Stimulated activated CD4-positive, alpha-beta T cell treated with anti-CD3 and anti-CD28 coated beads, TNF-alpha, amount 100 ng/mL, for 4 hours (primary cell): ENCODE measurements at places on chromosomes 7 and 10.

- DNase-seq: no peak
Measured at GRCh38 chr7:124689523-124689922, 76.1 kb downstream of the GPR37 start.

- DNase-seq: no peak
Measured at GRCh38 chr7:4052130-4052529, 630.0 kb upstream of the FOXK1 start.

- no peak for DNase-seq
Measured at GRCh38 chr7:35754741-35755140, 46.1 kb upstream of the SEPTIN7 start.

- DNase-seq: peak; percentile 26
Measured at GRCh38 chr7:127391591-127392181, 822 bp downstream of the ZNF800 start.

DNA sequence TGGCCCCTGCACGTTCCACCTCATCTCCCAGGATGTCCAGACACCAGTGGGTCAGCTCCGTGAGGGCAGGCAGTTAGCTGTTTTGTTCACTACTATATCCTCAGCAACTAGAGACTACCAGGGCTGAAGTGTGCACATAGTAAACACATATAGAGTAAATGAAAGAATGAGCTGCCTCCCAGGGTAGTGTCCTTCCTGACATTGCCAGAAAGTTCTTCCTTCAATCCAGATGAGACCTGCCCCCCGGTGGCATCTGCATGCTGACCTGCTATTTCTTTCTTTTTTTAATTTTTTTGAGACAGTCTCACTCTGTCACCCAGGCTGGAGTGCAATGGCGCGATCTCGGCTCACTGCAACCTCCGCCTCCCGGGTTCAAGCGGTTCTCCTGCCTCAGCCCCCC lies 14.0 kb upstream of the ARPC1A start:
- DNase-seq: no peak

DNA sequence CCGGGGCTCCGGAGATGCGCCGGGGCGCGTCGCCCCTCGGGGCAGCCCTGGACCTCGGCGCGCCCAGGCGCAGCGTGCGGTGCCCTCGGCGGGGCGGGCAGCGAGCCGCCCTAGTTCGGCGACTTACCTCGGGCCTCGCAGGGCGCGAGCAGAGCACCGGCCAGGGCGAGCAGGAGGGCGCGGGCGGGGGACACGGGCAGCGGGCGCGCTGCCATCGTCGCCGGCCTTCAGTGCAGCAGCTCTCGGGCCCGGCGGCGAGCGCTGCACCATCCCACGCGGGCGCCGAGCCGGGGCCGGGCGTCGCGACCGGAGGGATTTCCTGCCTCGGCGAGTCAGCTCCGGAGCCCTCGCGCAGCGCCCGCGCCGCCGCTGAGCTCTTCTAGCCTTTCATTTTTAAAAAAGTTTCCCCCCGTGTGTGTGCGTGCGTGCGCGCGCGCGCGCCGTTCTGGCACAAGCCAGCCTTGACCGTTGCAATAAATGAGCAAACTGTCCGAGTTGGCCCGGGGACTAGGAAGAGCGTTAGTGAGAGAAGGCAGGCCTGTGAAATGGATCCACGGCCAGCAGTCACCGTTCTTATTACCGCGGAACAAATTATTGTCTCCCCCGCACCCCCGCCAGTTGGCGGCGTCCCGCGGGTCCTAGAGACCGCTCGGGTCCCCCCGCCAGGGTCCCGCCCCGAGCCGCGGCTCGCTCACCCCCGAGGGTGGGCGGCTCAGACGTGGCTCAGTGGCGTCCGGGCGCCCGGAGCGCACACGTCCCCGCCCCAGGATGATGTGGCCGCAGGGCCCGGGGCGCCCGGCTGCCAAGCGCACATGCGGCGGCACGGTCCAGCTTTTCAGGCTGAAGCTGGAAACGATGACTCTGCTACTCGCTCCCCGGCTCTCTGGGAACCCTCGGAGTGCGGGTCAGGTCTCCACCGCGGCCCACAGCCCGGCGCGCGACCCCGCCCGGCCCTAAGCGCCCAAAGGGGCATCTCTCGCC lies at the start of gene ADAM12:
Gene ADAM12, minus strand, starts transcription at position 547 of the 981 bp plus-strand sequence. Its CDS starts 332 bp downstream, at position 215.
- no peak for DNase-seq

GRCh38 chr10:124324451-124324850 lies 94.3 kb downstream of the OAT start:
- DNase-seq: no peak

- DNase-seq: no peak
Measured at GRCh38 chr7:156494960-156495359, 145.6 kb upstream of the RNF32 start.

- no peak for DNase-seq
Measured at GRCh38 chr10:62831346-62831745, 15.2 kb upstream of the EGR2 start.

DNA sequence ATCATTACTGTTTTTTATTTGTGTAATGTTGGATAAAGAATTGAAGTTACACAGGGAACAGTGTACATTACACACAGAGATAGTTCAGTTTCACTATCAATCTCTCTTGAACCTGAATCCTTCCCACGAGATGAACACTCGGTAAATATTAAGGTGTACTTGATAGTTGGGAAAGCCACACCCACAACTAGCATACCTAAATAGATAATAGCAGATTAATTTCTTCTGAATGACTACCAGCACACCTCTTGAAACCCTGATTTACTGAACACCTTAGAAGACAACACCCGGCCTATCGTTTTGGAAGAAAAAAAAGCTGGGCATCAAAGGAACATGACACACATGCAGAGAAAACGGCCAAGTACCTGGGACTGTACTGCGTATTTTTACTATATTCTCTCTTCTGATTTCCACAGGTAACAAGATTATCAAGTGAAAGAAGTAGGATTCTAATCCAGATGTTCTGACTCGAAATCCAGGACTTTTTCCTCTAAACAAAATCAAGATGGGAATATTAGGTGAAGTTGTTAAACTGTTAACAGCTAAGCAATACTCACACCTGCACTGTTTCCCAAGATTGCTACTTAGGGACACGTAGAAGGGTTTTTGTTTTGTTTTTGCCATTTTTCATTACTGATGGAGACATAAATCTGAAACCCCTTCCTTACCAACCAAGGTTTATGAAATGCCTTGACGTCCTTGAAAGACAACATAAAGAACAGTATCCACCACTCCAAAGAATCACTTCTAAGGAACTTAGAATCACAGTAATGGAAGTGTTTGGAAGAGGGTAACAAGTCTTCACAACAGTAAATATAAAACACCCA lies 1.0 kb downstream of the CCDC186 start:
- no peak for DNase-seq

DNA sequence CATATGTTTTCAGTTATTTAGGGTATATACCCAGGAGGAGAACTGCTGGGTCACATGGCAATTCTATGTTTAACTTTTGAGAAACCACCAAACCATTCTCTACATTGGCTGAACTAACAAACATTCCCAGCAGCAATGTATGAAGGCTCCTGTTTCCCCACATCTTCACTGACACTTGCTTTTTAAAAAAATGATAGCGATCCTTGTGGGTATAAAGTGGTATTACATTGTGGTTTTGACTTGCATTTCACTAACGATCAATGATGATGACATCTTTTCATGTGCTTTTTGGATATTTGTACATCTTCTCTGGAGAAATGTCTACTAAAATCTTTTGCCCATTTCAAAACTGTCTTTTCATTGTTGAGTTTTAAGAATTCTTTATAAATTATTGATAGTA lies 51.2 kb upstream of the ANAPC16 start:
- no peak for DNase-seq

DNA sequence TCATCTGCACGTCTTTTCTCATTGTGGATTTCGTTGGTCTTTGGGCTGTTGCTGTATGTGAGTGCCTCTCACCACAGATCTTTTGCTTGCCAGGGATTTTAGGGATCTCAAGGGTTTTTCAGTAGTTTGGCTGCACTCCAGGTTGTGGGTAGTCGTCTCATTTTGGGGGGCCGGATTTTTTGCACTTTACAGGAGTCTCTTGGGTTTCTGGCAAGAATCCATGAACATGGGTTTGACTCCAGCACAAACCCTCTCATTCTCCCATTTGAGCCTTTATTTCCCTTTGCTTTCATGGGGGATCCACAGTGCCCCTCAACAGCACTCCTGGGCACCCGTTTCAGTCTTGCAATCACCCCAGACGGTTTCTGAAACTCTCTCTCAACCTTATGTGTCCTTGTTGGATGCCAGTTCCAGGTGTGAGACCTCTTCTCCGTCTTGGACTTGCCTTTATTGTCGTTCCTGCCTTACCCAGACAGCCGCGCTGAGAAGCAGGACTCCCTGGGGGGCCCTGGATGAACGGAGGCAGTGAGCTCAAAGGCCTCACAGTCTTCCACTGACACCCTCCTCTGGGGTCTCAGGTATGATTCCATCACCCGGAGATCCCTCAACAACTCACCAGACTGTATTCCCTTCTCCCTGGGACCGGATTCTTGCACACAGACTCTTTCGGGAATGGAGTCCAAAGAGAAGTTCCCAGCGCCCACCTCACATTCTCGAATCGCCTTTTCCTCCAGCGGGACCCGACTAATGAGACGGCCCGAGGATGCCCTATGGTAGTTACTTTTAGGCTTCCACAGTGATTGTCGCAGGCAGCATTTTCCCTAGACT lies 18.8 kb upstream of the ZNF273 start:
- DNase-seq: no peak

DNA sequence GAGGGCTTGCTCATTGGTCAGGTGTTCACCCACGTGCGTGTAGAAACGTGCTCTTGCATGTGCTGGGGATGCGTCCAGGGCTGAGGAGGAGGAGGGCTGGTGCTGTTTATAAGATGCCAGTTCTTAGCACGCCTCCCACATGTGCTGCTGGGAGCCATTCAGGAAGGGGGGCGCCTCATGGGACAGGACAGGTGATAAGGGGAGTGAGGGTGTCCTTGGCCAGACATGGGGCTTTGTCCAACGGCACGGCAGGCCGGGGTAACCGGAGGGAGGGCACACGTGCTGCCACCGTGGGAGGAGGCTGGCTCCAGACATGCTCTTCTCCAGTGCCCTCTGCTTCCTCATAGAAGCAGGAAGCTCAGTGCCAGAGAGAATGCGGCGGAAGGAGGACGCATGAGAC lies 150.0 kb downstream of the ZMYND11 start:
- no peak for DNase-seq

DNA sequence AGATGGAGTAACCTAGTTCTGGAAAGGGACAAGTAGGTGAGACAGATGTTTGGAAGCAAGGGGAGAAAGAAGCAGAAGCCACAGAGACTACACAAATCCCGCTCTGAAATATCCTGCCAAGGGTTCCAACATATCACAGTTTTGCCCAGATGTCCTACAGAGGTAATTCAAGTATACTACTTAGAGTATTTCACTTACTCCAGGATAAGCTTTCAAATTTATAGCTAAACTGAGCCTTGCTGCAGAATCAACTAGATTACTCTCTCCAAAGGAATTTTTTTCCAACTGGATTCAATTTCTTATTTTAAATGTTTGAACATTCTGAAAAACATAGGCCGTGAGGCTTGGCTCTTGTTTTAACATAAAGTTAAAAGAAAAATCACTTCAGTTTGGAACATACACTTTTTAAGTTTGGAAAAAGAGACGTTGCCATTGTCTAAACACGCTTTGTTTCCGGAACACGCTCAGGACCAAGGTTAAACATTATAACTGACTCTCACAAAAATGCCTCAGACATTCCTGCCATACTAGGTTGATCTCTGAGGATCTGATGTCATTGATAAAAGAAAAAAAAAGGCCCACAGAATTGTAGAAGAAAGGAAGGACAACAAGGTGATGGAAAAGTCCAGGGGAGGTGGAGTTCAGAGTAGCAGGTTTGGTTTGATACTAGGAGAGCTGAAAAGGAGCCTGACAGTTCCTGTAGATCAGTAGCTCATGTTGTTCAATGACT lies 74.8 kb downstream of the FAM185A start:
- no peak for DNase-seq

DNA sequence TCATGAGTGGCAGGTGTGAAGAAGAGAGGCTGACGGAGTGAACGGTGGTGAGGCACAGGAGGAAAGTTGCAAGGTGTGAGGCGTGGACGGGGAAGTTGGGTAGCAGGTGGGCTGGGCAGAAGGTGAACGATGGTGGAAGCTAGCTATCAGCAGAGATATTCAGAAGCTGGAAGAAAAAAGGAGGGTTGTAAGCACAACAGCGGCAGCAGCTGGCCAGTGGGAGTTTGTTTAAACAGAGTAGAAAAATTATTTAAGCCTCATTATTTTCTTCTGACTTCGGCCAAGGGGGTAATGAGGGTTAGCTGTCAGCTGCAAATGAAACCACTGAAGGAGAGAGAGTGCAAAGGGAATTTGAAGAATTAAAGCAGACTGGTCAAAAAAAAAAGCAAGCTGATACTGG lies 62.1 kb upstream of the PRKAR2B start:
- no peak for DNase-seq

- DNase-seq: no peak
Measured at GRCh38 chr7:114627231-114627630, 212.6 kb downstream of the FOXP2 start.

- no peak for DNase-seq
Measured at GRCh38 chr10:103986360-103986759, 19.4 kb downstream of the SLK start.
